EH (cell line): ENCODE measurements at places on chromosomes 3 and 15.
A peak's percentile ranks its signal among the peaks of the same experiment; 100 is the strongest.

- peak; percentile 53 for DNase-seq
Measured at GRCh38 chr15:43095243-43095642, 10.6 kb downstream of the UBR1 start.

GRCh38 chr3:46209746-46210470 is 1.8 kb upstream of the CCR1 start:
- peak; percentile 17 for DNase-seq

DNA sequence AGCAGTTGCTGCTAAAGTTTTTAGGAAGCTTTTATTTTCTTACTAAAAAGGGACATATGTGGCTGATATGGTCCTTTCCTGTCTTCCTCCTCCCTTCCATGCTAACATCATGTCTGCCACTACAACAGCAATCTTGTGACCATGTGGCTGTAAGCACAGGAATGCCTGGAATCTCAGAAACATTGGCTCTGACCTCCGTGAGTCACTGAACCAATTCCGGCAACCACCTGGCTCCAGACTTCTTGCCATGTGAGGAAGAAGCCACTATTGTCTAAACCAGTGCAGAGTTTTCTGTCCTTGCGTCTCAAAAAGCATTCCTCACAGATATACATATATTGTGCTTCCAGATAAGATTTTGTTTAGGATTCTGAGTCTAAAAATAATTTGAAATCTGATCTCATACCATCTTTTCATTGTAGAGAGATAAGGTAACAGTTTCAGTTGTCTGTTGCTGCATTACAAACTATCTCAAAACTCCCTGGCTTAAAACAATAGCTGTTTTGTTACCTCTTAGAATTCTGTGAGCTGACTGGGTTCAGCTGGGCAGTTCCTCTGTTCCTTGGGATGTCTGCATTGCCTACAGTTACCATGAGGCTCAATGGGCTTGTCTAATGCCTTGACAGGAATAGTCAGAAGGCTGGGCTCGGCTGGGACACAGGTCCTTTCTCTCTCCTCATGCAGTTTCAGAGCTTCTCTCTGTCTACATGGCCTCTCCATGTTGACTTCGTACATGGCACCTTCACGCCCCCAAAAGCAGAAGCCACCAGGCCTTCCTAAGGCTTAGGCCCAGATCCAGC is 77.3 kb upstream of the MAGI1 start:
- peak; percentile 95 for DNase-seq

- peak; percentile 7 for DNase-seq
Measured at GRCh38 chr3:142057331-142057725, 92.0 kb downstream of the TFDP2 start.

DNA sequence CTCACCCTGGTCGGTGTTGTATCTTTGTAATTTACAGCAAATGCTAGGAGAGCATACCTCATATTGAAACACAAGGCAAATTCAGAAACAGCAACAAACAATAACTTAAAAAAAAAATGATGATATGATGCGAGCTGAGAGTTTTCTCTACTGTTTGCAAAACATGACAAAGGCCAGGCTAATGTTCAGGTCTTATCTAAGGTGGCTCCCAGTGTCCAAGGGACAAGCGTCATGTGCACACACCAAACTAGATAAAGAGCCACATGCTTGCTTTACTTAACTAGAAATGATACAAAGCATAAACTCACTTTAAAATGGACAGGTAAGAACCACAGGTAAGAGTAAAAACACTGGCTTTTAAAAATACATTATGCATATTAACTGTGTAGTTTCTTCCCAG is 375.9 kb downstream of the FOXP1 start:
- DNase-seq, result no peak

DNA sequence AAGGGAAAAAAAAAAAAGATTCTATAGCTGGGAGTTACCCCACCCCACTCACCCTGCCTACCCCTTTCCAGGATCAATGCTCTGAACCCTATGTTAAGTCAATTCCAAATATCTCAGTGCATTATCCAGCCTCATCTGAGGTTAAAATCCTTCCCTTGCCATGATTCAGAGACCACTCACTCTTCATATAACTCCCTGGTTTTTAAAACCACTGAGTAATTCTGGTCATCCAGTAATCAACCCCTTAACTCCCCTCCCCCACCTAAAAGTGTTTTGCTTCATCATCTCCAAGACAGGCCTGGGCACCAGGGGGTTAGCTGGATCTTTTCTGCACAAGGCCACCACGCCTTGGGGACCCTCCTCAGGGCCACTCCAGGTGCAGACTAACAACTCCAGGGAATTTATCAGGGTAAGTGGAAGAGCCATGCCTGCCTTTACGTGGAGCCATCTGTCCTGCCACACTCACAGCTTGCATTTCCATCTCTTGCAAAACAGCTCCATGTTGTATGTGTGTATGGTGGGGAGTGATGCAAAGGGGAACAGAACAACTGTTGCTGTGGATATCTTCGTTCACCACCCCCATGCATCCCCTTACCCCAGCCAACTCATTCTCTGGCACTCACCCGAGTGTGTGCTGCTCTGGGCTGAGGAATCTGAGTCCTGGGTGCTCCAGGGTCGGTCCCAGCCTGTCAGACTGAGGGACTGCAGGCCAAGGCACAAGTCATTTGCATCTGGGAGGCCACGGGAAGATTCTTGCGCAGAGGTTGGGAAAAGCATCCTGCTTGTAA is 30.7 kb upstream of the RPS17 start:
- DNase-seq, result peak; percentile 40

GRCh38 chr15:42691308-42691707 is 45.6 kb downstream of the CDAN1 start:
- DNase-seq, result no peak

DNA sequence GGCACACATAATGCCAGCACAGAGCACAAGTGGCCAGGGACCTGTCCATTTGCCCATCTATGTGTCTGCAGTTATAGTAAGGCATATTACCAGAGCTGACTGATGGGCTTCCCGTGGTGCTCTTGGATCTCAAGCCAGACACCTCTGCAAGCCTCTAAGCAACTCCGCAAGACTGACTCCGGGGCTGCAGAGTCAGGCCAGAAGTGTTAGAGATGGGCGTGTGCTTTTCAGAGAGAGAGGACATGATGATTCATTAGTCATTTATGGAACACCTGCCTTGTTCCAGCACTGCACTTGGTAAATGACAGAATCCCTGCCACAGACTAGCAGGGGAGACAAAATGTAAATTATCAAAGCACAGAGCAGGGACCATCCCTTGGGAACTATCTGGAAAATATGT is 559.0 kb downstream of the PDCD6IP start:
- DNase-seq, result no peak
